ENCODE measurements at places on chromosomes 3 and 15.

GRCh38 chr3:156610154-156610553, 55.2 kb upstream of the SSR3 start:
- no peaks in the 10 kb centered on the region for H3K36me3 ChIP-seq
- H3K27ac ChIP-seq: no peak overlapping the region
- no peaks in the 10 kb centered on the region for H3K27me3 ChIP-seq

DNA sequence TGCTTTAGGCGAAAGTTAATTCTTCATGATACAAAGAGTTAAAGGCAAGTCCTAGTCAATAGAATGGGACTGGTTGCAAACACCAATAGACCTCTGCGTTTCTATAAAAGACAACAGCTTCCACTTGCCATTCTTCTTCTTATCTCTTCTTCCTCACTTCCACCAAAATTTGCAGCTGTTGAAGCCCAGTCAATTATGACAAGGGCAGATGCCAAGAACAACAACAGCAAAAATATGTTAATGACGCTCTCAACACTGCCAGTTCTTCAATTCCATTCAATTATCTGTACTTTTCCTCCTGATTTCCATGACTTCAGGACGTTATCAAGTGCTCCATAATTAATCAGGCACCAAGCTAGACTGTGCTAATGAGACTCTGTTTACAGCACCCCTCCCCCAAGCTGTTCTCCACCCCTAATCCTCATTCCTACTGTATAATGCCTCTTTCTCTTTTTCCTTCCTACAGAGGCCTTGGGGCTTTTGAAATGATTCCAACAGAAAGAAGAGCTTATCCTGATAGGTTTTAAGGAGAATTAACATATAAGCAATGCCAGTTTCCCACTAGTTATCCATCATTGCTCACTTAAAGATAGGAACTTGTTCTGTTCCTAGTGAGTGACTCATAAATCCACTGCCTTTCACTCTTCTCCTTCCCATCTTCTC, 1160.5 kb downstream of the IGSF11 start:
- no peaks in the 10 kb centered on the region for H3K4me1 ChIP-seq
- H3K4me3 ChIP-seq: no peak overlapping the region
- no peak for DNase-seq
- no peaks in the 10 kb centered on the region for H3K36me3 ChIP-seq

- H3K4me3 ChIP-seq: no peak overlapping the region
- peaks cover 4% of the 10 kb centered on the region for H3K36me3 ChIP-seq
- no peak for DNase-seq
- H3K4me1 ChIP-seq: peaks cover 9% of the 10 kb centered on the region
- no peak overlapping the region for H3K27ac ChIP-seq
These were observed 30.4 kb upstream of the LIMD1 start for GRCh38 chr3:45564172-45564571.

- no peaks in the 10 kb centered on the region for H3K36me3 ChIP-seq
- H3K4me1 ChIP-seq: peaks cover 13% of the 10 kb centered on the region
- no peak overlapping the region for H3K27ac ChIP-seq
- H3K4me3 ChIP-seq: no peak overlapping the region
- no peaks in the 10 kb centered on the region for H3K27me3 ChIP-seq
These were observed 4.4 kb upstream of the TMEM62 start for GRCh38 chr15:43128980-43129335.

DNA sequence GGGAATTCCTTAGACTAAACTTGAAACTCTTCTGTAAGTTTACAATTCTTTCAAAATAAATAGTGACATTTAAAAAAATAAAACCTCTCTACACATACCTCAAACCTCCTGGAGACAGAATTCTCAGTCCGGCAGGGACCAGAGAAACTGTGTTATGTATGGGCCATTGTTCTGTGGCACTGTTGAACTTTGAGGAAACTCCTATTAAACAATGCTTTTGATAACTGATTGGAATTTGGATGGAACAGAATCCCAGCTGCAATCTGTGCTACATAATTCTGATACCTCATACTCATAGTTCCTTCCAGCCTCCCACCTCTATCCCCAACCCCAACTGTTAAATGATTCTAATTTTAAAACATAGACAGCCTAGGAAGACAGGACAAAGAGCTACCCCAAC, 85.0 kb downstream of the TM4SF4 start:
- H3K27ac ChIP-seq: no peak overlapping the region
- no peak for DNase-seq
- H3K4me1 ChIP-seq: peaks cover 43% of the 10 kb centered on the region
- H3K36me3 ChIP-seq: peaks cover 13% of the 10 kb centered on the region
- no peak overlapping the region for H3K4me3 ChIP-seq
